ENCODE measurements at places on chromosomes 4 and X. TPM values are rescaled to one million over a fixed set of nuclear protein-coding genes. Genes with fewer than 3 reads are reported as not detected.

The CTAG1A gene
- total RNA-seq = not detected

The SHISA3 gene
- 4.3 TPM for total RNA-seq

The MAGEA2 gene
- 0.77 TPM for total RNA-seq

The KLF3 gene
- 35.0 TPM for total RNA-seq

The PNCK gene
- 16.7 TPM for total RNA-seq

The ANXA3 gene
- total RNA-seq = 0.55 TPM

The PPP3CA gene
- total RNA-seq = 43.0 TPM

The UNC5C gene
- total RNA-seq = 9.4 TPM

The SERPINA7 gene
- 0.09 TPM for total RNA-seq

The GC gene
- total RNA-seq = 1.1 TPM
